Left lung (tissue), 14 donors: ENCODE measurements at places on chromosomes 4 and X. TPM values are rescaled to one million over a fixed set of nuclear protein-coding genes. Genes with fewer than 3 reads are reported as not detected.

Gene ARHGAP6
- 7.0 TPM for total RNA-seq

Gene SYNPO2
- 30.7 TPM for total RNA-seq

Gene TEC
- total RNA-seq: 4.5 TPM

Gene SCD5
- total RNA-seq: 30.0 TPM

Gene TMEM31
- total RNA-seq: not detected

Gene DNAAF6
- 1.2 TPM for total RNA-seq

Gene PGAM4
- not detected for total RNA-seq

Gene ZAR1
- 0.23 TPM for total RNA-seq

Gene BRS3
- total RNA-seq: not detected

Gene STOX2
- total RNA-seq: 14.3 TPM

Gene PIR
- 32.7 TPM for total RNA-seq

Gene H2BW2
- total RNA-seq: not detected

Gene CCDC158
- 0.47 TPM for total RNA-seq

Gene CT45A5
- not detected for total RNA-seq

Gene SORBS2
- 36.5 TPM for total RNA-seq

Gene HPGD
- 45.4 TPM for total RNA-seq

Gene PRDM8
- total RNA-seq: 1.9 TPM

Gene ADAMTS3
- total RNA-seq: 3.1 TPM

Gene PGRMC1
- total RNA-seq: 96.6 TPM

Gene PDCL2
- total RNA-seq: not detected

Gene USP9X
- total RNA-seq: 86.0 TPM

Gene KLHL13
- total RNA-seq: 2.7 TPM

Gene PCYT1B
- total RNA-seq: 0.94 TPM

Gene PASD1
- not detected for total RNA-seq

Gene LRIT3
- 0.18 TPM for total RNA-seq

Gene ADGRG4
- not detected for total RNA-seq

Gene PAGE2B
- not detected for total RNA-seq

Gene GAGE1
- total RNA-seq: not detected
